Globus pallidus (tissue), 1 donor: ENCODE measurements at places on chromosomes 3 and 15.
A peak's percentile ranks its signal among the peaks of the same experiment; 100 is the strongest.

DNA sequence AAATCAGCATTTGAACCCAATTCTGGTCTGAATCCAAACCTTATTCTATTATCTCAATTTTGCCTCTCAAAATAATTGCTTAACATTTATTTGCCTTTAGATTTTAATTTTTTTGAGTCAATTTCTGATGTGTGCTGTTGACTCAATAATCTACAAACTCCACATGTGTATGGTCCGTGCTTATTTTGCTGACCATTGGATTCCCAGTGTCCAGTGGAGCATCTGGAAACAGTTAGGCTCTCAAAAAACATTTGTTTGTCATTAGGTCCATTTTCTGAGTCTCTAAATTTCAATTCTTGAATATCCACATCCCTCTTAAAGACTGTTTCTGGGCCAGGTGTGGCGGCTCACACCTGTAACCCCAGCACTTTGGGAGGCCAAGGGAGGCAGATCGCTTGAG lies 19.2 kb upstream of the MYZAP start:
- DNase-seq = no peak

- DNase-seq = no peak
Observed at GRCh38 chr15:71713191-71713809, 97.1 kb upstream of the NR2E3 start.

DNA sequence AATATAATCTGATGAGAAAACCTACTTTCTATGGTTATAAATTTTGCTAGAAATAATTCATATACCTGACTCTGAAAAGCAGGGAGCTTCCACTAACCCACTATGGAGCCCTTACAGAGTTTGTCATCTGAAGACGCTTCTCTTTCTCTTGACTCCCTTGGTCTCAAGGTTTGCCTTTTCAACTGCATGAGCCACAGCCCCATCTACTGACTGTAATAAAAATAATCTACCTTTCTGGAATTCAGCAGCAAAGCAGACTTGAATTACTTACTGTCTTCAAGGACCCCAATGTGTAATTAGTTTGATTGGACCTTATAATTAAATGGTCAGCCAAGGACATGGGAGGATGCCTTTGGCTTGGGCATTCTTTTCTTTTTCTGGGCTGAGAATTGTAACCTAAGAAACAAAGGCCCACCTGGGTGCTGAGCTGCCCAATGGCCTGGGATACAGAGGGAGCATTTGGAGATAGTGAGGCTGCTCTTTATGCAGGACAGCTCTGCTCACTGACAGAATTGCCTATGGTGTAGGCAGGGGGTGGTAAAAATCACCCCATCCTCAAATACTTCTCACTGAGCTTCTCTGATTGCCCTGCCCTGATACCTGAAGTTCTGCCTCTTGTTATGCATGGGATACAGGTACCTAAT lies 178.6 kb upstream of the TRIM42 start:
- DNase-seq = peak; percentile 11

DNA sequence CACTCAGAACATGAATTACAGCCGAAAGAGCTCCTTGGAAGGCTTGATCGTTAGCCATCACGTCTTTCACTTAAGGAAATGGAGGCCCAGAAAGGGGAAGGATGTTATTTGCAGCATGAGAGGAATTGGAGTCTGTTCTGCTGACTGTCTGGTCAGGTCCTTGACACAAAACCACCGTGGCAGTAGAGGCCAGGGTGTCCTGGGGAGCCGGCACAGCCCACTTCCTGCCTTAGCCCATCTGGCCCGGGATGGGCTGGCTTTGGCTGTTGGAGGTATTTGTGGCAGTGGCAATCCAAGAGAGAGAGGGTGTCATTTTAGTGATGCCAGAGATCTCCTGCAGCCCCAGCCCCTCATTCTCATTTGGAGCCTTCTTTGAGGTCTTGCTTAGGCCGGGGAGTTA lies 37.4 kb downstream of the ST6GAL1 start:
- DNase-seq = peak; percentile 59

- no peak for DNase-seq
Observed at GRCh38 chr3:16329826-16330129, 64.8 kb downstream of the OXNAD1 start.

DNA sequence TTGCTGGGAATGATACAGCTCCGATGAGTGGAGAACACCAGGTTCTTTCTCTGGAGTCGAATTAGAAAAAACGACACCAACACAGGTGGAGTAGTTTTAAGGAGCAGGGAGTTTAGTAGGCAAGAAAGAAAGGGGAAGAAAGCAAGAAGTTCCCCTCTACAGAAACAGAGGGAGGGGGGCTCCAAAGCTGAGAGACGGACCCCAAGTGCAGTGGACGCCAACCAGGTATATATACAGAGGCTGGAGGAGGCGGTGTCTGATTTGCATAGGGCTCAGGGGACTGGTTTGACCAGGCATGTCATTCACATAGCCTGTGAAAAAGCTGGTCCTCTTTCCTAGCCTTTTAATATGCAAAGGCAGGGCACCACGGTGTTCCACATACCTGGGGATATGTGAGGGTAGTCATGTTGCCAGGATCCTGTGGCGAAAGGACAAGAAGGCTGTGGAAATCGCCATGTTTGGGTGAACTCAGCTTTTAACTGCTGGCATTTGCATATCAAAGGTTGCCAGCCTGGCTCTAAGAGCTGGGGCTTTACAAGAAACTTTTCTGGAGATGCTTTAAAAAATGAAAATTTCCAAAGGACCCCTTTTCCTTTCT lies 887.4 kb upstream of the EPHA6 start:
- DNase-seq = no peak
